ENCODE measurements at places on chromosomes 3 and 15.

GRCh38 chr3:195078891-195079440 is 192.0 kb downstream of the XXYLT1 start:
- DNase-seq, result no peak

- no peak for DNase-seq
Observed at GRCh38 chr3:151107701-151108100, 22.2 kb downstream of the MED12L start.

GRCh38 chr3:55332176-55332575 is 154.9 kb downstream of the WNT5A start:
- peak; percentile 54 for DNase-seq

- DNase-seq, result no peak
Observed at GRCh38 chr3:123471106-123471505, 22.2 kb upstream of the ADCY5 start.

DNA sequence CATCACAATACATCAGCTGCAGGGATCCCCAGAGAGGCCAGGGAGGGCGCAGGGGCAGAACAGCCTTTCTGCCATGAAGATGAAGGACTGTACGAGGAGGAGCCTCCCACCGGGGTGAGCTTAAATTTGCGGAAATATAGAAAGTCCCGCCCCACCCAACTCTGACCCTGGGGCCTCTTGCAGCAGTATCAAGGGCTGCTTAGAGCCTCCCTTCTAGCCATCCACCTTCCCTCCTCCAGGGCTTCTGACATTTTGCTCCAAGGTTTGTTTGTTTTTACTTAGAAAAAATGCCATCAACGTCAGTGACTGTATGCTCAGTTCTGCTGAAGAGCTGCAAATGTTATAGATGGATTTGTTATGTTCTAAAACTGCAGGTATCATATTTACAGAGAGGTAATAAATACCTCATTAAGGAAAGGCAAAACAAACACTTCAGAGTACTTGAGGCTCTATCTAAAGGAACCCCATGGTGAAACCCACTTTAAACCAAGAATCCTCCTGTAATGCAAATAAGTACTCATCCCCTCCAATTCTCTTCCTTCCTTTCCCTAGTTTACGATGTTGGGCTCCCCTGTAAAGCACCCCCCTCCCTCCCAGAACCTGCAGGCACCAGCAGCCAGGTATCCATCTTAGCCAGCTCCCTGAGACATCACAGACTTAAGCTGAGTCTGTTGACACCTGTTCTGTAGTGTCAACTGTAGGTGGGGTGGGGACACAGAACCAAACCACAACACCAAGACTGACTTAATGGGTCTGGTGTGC is 30.5 kb downstream of the RFTN1 start:
- DNase-seq, result no peak

DNA sequence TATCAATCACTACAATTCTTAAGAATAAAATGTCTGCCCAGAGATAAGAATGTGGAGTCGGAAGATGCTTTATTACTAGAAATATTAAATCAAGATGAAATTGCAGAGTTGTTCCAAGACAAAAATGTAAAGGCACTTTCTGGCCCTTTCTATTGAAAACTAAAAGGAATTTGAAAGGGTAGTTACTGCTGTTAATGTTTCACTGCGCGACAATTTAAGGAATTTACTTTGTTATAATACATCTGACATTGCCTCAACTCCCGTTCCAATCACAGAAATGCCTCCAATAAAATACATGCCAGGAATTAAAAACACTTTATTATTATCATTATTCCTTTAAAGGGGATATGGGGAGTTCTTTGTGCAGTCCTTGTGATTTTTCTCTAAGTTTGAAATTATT is 26.4 kb downstream of the RSL24D1 start:
- DNase-seq, result no peak

DNA sequence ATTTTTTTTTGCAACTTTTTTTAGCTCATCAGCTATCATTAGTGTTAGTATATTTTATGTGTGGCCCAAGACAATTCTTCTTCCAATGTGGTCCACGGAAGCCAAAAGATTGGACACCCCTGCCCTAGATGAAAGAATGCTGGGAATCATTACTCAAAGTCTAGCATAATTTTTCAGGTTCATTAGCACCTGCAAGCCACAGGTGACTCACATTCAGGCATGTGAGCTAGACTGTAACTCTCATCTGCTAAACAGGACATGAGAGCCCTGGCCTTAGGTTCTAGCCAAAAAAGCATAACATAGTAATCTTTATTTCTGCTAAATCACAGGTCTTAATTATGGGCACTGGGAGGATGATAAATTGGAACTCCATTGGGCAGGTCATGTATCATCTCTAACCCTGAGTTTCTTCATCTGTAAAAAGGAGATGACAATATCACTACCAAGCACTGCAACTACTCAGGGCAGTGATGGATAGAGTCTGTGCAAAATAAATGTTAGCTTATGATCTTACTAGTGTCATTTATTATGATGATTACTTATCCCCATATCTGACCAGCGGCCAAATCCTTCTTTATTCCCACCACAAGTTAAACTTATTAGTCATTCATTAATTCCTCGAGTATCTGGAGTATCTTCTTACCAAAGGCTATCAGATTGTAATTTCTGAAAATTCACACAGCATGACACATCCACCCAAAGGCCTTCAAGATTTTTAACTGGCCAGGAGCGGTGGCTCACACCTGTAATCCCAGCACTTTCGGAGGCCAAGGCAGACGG is 125.0 kb downstream of the PLD1 start:
- DNase-seq, result no peak

DNA sequence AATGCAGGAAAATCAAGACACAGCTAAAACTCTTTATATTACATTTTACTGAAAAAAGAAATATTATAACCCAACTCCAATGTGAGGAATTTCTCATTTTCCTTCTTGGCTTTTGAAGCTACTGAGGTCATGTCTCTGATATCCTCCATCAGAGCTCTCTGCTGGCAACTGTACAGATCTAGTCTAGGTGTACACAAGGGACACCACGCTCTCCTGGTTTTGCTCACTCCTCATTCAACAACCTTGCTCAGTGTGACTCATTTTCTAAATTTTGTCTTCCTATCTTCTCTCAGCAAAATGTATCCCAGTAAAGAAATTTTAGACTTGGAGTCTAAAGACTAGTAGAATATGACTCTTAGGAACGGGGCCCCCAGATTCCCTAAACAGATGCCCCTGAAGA is 144.3 kb downstream of the KCNMB2 start:
- no peak for DNase-seq

- peak; percentile 58 for DNase-seq
Observed at GRCh38 chr3:123489400-123490004, 40.6 kb upstream of the ADCY5 start.

Measured in right renal pelvis (tissue), 4 donors.